HS-27A (cell line): ENCODE measurements at places on chromosomes 5 and 9.

DNA sequence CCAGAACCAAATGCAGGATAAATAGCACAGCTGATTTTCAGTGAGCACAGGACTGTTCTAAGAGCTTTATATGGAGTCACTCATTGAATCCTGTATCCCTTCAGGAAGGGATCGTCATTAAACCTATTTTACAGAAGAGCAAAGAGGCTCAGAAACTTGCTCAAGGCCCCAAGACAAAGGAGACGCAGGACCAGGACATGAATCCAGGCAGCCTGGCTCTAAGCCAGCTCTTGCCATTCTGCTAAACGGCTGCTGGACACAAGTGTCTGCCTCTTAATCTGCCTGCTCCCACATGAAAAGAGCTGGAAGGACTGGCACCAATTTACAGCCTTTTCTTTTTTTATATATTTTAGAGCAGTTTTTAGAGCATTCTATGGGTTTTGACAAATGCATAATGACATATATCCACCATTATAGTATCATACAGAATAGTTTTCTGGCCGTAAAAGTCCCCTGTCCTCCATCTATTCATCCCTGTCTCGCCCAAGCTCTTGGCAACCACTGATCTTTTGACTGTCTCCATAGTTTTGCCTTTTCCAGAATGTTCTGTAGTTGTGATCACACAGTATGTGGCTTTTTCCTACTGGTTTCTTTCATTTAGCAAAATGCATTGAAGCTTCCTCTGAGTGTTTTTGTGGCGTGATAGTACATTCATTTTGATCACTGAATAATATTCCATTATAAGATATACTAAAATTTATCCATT lies 37.5 kb downstream of the RETREG1 start:
- DNase-seq, result no peak

DNA sequence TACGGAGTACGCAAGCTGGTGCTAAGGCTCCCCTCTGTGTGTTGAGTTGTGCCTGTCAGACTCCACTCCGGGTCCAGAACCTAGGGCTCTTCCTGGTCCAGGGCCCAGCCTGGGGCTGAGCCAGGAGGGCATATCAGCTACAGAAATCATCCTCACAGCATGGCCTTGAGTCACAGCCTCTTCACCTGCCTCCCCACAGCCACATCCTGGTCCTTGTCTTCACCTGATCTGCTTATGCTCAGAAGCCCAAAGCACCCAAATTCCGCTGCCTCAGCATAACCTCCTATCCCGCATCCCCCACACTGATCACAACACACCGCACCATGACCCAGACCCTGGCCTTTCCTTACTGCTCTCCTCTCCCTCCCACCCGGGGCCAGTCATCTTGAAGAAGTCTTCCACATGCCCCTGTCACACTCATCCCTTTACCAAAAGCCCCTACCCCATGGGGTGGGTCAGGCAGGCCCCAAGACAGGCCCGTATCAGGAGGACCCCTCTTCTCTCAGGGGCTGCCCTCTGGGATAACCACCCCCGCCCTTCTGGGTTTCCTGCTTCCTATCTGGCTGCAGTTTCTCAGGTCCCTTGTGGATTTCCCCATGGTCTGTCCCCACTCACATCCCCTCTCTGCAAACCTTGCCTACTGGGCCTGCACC lies 1.3 kb upstream of the IL3 start:
- DNase-seq, result no peak

DNA sequence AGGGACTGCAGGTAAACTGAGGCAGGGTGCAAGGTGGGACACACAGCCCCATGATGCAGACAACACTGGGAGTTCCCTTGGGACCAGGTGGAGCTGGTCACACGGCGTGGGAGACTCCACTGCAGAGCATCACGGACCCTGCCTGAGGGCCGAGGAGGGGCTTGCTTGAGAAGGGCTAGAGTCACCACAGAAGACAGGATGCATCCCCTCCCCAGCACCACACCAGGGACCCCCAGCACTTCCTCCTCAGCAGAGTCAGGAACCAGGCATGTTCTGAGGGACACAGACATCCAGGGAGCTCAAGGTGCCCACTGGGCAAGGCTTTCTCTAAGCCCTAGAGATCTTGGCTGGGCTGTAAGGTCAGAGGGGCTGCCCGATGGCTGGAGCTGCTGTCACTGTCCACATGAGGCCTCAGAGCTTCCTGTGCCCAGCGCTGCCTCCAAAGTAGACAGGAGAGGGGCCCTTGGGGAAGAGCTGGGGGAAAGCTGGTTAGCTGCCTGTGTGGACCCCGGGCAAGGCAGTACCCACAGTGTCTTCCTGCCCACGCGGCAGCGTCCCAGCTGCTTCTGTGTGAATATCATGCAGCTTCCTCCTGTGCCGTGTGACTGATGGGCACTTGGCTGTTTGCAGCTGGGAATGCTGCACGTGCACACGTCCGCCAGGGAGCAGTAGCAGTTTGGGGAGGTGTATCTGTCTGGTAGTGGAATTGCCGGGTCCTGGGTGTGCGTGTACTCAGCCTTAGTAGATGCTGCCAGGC lies 176.6 kb downstream of the CACNA1B start:
- no peak for DNase-seq

DNA sequence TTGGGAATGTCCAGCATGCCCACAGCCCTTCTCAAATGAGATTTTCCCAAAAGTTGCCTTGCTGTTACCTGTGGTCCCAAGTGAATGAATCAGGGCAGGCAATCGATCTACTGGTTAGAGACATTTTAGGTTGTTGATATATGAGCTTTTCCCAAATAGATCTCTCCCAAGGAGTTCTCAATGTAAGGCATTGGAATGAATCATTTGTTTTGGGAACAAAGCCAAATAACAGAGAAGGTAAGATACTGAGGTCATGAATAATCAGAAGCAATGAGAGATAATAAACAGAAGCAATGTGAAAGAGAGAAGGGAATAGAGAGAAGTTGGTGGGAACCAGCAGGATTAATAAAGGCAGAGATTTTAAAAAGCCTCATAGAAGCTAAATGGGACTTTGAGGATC lies 93.6 kb upstream of the FER start:
- no peak for DNase-seq

- no peak for DNase-seq
Measured at GRCh38 chr9:93072383-93072795, 13.9 kb downstream of the SUSD3 start.

DNA sequence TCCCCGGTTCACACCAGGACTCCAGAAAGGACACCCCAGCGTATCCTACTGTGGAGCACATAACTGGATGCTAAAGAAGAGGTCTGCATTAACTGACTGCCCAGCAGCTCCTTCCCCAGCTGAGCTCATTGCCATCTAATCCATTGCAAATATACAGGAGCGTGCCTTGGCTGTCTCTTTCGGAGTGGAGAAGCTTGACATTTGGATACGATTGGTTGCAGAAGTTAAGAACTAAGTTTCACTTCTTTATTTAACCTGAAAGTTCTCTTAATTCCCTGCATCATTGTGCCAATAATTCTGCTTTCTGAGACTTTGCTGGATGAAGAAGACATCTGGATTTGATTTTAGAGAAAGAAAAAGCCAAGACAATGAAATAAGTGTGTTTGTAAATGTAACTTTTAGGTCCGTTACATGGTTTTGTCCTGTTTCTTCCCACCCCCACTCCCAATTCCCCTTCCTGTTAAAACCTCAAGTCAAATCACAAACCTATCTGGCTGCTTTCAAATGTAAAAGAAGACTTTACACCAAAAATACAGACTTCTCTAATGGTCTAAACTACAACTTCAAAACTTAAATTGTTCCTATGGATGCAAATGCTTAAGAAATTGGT lies 33.9 kb downstream of the TAS2R1 start:
- DNase-seq, result no peak

GRCh38 chr9:70517926-70518610 lies 103.6 kb upstream of the KLF9 start:
- DNase-seq, result no peak
